ENCODE measurements at places on chromosomes 7 and 10. TPM values are rescaled to one million over a fixed set of nuclear protein-coding genes. Genes with fewer than 3 reads are reported as not detected.

The LRRC61 gene
- 27.5 TPM for total RNA-seq

The ARMH3 gene
- total RNA-seq, result 23.2 TPM

The COBL gene
- not detected for total RNA-seq

The TACC2 gene
- total RNA-seq, result not detected

The OR6V1 gene
- total RNA-seq, result not detected

The SLC39A12 gene
- not detected for total RNA-seq

The FRMD4A gene
- 0.98 TPM for total RNA-seq

The SPDYE6 gene
- total RNA-seq, result not detected

The NPSR1 gene
- total RNA-seq, result not detected

The CNPY1 gene
- not detected for total RNA-seq

The SH2B2 gene
- 2.9 TPM for total RNA-seq

The TYW1 gene
- 21.1 TPM for total RNA-seq

The LEP gene
- not detected for total RNA-seq

The SAMD9L gene
- total RNA-seq, result 15.8 TPM

The ATG9B gene
- total RNA-seq, result 7.5 TPM

The LIPN gene
- not detected for total RNA-seq

The PIK3CG gene
- total RNA-seq, result 28.1 TPM
